ENCODE measurements at places on chromosomes 1 and 21.

DNA sequence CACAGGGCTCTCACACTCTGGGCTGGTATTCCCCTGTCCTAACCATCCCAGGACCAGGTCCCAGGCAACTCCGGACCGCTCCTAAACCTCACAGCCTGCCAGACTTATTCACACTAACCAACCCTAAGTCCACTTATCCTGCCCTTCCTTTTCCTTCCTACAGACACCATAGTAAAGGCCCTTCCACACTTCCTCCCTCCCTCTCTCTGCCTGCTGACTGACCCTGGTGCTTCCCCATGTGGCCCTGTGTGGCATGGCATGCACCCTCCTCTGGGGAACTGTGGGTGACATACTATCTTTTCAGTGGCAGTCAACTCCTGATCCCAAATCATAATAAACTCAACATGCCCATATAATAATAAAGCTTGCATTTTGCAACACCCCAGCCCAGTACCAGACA is 155.1 kb upstream of the DNAH14 start:
- no peak for DNase-seq

GRCh38 chr21:28632755-28633408 is 359.8 kb downstream of the LTN1 start:
- DNase-seq: no peak

DNA sequence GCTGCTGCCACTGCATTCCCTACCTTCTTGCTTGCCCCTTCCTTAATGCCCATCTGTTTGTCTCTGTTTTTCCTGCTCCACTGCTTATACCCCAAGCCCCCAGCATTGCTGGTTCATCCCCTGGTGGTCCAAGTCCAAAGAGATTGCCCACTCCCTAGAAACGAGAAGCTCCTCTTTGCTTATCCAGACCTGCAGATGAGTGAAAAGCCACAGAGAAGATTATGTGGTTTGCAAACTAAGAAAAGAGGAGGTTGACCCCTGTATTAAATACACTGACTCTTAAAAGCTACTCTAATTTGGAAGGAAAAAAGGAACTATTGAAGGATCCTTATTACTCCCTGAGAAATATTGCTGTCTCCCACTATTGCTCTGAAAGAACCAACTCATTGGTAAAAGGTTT is 146.8 kb upstream of the RAB4A start:
- no peak for DNase-seq

- no peak for DNase-seq
These were observed 159.7 kb upstream of the NRIP1 start for GRCh38 chr21:15224346-15225086.

DNA sequence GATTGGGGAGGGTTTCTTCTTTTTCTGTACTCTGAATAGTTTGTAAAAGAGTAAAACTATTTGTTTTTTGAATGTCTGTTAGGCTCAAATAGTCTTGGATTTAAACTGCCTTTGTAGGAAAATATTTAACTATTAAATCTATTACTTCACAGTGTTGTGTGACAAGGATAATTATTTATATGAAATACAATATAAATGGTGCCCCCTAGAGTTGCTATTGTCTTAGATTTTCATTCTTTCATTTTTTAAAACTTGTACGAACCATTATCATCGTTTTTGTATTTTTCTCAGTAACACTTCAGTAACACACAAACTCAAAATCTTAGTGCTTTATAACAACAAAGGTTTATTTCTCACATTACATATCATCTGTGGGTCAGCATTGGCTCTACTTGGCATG is 37.4 kb downstream of the C1orf185 start:
- DNase-seq: no peak

GRCh38 chr1:168903237-168903830 is 174.3 kb upstream of the DPT start:
- DNase-seq: no peak

GRCh38 chr1:246794048-246794827 is 70.0 kb downstream of the SCCPDH start:
- DNase-seq: no peak

- DNase-seq: no peak
These were observed 16.2 kb upstream of the TNFRSF1B start for GRCh38 chr1:12150456-12151200.

GRCh38 chr1:226577401-226578180 is 29.0 kb downstream of the STUM start:
- no peak for DNase-seq

DNA sequence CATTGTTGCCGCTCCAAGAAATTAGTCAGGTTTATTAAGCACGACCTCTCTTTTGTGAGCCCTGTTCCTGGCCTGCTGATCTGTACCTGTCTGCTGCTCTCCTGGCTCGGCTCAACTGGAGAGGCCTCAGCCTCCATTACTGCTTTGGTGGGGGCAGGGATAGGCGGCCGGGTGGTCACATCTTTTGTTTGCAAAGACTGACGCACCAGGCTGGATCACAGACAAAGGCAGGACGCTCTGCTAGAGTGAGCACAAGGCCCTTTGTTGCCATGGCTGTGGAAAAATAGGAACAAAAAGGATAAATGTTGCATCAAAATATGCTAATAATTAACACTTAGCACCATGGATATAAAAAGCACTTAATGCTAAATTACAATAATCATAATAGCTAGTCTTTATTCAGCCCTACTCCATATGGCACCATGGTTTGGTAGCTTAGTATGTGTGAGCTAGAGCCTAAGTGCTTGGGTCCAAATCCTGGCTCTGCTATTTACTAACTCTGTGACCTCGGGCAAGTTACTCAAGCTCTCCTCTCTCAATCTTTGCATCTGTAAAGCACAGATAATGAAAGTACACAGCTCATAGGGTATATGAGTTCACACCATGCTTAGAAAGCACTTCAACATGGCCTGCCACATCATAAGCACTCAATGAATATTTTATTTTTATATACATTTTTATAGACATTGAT is 28.9 kb upstream of the HPDL start:
- no peak for DNase-seq

Measured in stimulated activated CD4-positive, alpha-beta T cell treated with anti-CD3 and anti-CD28 coated beads, Interleukin-1b, Interleukin-23, amount 100 ng/mL, for 1 hour (primary cell).